ENCODE measurements at places on chromosomes 7 and 10. TPM values are rescaled to one million over a fixed set of nuclear protein-coding genes. Genes with fewer than 3 reads are reported as not detected.

The UBN2 gene
- polyA plus RNA-seq, result 12.7 TPM

The GLI3 gene
- polyA plus RNA-seq, result 8.7 TPM

The CFAP43 gene
- 15.7 TPM for polyA plus RNA-seq

GRCh38 chr10:95475827-95476468, 85.2 kb downstream of the SORBS1 start:
- no peak for DNase-seq

GRCh38 chr10:25902002-25902401, 32.0 kb upstream of the MYO3A start:
- DNase-seq, result no peak

DNA sequence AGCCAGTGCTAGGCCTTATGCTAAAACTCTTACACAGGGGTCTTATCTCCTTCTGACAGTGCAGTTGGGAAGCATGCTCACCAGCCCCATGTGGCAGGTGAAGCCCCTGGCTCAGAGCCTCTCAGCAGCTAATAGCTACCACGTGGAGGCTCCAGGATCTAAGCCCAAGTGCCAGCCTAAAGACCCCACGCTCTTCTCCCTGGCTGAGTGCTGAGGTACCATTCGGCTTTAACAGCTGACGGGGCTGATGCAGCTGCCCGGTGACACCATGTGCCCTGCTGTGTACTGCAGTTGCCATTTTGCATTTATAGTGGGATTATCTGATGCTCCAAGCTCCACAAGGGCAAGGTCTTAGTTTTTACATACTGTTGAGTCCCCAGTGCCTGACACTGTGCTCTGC, 515.7 kb upstream of the GALNT17 start:
- DNase-seq, result no peak
